ENCODE measurements at places on chromosomes 16 and 17.

- no peak for DNase-seq
Measured at GRCh38 chr17:50421308-50422051, 4.5 kb upstream of the ACSF2 start.

DNA sequence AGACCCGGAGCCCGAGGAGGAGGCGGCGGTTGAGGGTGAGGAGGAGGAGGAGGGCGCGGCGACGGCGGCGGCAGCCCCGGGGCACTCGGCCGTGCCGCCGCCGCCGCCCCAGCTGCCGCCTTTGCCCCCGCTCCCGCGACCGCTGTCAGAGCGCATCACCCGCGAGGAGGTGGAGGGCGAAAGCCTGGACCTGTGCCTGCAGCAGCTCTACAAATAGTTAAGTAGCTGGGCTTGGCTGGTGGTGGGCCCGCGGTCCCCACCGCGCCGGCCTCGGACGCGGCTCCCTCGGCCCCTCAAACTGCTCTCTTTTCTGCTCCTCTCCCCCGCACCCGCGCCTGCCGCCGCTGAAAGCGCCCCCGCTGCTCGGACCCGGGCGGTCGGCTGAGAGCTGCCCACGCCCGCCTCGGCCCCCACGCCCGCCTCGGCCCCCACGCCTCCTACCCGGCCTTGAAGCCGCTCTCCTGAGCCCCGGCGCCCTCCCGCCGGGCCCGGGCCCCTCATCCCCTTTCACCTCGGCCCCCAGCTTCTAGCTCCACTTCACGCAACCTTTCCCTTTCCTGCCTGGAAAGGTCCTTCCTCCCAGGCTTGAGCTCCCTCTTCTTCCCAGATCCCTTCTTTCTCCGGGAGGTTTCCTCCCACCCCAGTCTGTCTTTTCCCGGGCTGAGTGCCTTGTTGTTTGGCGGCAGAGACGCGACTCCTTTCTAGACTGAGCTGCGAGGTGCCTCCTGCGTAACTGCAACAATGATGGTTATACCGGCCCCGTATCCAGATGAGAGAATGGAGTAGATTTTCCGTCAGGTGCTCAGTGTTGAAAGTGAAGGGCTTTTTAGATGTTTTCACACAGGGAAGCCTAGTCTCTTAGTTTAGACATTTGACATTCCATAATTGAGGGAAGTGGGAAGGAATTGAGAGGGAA, 850 bp downstream of the PPM1E start:
- DNase-seq, result no peak

DNA sequence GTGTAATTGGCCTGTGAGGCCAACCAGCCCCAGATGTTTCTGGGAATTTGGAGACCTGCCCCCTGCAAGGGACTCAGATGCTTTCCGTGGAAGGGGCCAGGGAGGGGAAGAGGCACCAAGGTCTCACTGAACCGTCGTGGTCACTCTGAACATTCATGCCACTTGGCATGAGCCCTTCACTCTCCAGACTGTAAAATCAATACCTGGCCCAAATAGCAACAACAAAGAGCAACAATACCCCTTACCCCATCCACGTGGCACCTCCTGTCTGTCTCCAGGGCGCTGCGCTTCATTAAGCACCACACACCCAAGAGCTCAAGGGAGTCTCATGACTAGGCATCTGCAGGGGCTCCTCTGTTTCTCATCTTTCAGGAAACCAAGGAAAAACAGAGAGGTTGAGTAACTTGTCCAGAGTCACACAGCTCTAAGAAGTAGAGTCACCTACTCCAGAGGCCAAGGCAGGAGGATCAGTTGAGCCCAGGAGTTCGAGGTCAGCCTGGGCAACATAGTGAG, 52.8 kb downstream of the SOCS1 start:
- DNase-seq, result no peak

- DNase-seq, result no peak
Measured at GRCh38 chr17:27376637-27377547, 79.4 kb upstream of the KSR1 start.

DNA sequence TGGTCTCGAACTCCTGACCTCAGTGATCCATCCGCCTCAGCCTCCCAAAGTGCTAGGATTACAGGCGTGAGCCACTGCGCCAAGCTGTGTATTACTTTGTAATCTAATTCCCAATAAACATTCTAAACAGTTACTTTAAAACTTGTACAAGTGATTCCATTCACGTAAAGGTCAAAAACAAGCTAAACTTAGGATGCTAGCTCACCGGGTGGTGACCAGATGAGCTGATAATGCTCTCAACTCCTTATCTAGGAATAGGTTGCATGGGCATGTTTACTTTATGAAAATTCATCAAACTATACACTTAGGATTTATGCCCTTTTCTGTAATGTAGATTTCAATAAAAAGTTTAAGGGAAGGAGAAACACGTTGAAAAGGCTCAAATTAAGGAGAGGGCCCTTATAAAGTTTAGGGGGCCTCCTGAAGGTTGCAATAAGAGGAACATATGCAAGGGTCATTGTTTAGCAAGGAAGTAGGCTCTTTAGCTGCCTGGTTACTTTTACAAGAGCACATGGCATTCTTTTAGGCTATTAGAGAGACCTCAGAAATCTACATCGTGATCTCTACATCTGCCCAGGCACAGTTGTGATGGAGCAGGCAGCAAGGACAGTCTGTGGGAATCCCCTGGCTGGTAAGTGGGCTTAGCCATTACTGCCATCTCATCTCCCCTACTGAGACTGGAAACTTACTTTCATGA, 13.3 kb downstream of the CDR2 start:
- DNase-seq, result no peak

- no peak for DNase-seq
Measured at GRCh38 chr17:27430882-27431491, 25.3 kb upstream of the KSR1 start.

GRCh38 chr17:80380555-80381002, 34.4 kb upstream of the ENDOV start:
- DNase-seq, result no peak

GRCh38 chr16:1822801-1823200, 3.8 kb downstream of the HAGH start:
- no peak for DNase-seq

DNA sequence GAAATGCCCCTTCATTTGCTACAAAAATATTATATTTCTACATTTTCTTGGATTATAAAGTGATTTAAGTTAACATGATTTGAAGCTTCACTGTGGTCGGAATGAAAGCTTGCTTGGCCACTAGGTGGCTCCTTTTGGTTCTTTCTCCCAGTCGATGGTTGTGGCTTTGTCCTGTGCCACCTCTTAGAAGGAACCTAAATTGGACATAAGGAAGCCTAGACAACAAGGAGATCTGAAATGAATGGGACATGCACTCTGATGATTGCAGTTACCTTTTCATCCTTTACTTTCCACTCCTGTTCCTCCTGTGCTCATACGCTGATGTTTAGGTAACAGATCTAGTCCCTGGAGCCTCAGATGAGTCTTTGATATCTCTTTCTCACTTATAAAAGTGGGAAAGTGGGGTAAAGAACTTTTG, 39.2 kb downstream of the FTO start:
- DNase-seq, result no peak

- DNase-seq, result no peak
Measured at GRCh38 chr17:77174928-77175661, 34.3 kb downstream of the SEC14L1 start.

DNA sequence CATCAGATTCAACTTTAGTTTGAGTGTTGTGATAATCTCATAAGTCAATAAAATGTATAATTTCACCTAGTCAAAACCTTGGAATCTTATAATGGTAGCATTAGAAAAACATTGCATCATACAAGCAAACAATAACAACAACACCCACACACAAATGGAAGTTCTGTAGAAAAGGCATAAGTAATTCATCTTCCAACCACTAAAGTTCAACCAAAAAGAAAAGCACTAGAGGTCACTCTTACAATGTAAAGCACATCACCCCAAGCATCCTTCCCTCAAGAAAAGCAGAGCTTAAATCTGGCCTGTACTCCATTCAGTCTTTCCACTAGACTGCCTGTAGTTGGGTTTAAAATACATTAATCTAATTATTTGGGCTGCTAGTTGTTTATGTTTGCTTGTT, 1.8 kb downstream of the CNTNAP4 start:
- DNase-seq, result no peak

GRCh38 chr16:66547101-66547989, 2.6 kb downstream of the TK2 start:
- DNase-seq, result no peak

DNA sequence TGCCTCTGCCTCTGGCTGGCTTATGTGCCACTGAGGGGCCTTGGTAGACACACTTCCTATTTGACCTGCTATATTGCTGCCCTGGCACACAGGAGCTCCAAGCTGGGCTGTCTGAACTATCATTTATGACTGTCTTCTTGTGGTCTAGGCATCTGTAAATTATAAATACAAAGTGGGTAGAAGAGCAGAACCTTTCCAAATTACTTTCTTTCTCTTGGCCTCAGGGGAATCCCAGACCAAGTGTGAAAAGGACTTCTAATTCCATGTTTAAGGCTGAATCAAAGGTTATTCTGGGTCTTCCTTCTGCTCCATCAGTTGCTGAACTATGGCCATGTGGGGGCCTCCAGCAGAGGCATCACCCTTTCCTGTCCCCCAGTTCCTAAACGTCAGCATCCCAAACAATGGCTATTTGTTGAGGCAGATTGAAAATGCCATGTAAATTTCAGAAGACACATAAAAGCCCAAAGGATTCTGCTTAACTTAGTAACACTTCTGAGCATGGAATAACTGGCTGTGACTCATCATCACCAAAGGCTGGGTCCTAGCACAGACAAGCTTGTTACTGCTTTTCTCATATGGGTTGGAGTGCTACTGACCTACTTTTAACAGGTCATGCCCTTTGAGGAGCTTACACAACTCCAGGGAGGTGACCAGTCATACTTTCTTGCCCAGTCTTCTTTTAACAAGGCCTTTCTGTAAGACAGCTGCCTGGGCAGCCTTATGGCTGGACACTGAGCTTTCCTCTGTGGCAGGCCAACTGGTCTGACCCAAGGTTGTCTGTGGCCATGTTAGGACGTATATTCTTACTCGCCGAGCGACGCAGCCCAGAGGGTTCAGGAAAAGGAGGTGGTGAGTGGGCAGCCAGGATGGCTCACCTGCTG, 154.8 kb downstream of the VPS53 start:
- DNase-seq, result no peak

DNA sequence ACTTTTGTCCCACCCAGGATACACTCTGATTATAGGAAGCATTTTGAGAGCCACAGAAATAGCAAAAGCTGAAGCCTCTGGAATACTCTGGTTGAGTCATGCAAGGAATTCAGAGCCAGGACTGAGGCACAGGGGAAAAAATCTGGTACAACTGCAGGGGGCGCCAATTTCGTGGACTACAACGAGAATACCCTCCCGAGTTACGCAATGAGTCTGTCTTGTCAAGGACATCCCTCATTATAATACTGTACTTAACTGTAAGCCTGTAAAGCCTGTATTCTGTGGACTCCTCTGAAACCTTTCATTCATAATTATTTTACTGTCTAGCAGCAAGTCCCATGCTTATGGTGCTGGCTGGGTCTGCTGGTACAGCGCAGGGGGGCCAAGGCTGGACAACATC, 7.8 kb downstream of the HOXB1 start:
- no peak for DNase-seq

- no peak for DNase-seq
Measured at GRCh38 chr17:79902146-79902791, 63.0 kb upstream of the CBX4 start.

DNA sequence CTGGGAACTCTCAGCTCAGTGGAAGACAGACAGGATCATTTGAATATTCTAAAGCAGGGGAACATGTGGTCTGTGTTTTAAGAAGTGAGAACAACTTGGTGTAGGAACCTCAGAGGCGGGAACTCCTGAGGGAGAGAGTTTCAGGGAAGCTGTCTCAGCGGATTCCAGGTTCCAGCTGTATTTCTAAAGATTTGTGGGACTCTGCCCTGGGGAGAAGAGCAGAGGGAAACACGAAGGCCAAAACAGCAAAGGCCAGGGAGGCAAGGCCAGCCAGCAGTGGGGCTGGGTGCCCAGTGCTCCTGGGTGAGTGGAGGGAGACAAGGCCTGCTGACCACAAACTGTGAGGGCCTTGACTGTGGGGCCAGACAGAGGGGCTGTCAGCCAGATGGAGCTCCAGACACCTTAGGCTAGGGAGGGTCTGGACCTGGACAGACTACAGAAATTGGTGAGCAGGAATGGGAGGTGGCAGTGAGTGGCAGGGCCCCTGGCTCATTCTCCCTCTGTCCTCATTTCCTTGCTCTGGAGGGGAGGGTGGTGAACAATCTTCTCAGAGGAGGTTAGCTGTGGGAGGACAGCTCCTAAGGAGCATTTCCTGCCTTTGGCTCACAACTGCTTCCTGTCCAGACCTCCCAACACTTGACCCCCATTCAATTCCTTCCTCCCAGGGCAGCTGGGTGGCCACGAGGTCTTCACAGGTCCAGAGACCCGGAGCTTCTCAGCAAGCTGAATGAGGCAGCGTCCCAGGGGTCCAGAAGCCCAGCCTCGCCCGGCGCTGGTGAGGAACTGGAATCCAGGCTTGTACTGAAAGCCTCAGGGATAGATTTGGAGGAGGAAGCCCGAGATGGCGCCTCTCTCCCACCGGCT, 21.0 kb upstream of the FZD2 start:
- no peak for DNase-seq

- DNase-seq, result no peak
Measured at GRCh38 chr17:73194514-73195222, 1.8 kb downstream of the COG1 start.

- DNase-seq, result no peak
Measured at GRCh38 chr16:89749637-89750036, 28.3 kb downstream of the ZNF276 start.

GRCh38 chr17:73022694-73023093, 69.8 kb downstream of the SLC39A11 start:
- DNase-seq, result no peak

DNA sequence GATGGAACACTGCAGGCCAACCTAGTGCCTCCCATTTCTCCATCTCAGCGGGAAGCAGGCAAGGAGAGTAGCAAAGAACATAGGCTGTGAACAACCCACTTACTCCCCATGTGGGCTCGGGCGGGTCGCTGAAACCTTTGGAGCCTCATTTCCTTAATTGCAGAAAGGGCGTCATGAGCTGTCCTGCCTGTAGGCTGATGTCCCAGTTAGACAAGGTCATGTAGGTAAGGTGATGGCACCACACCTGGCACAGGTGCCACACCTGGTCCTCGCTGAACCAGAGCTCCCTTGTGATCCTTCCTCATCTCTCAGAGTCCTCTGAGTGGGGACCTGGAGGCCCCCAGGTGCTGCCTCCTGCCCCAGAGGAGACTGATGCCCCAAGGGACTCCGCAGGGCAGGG, 22.9 kb downstream of the ABCC3 start:
- DNase-seq, result no peak

- DNase-seq, result no peak
Measured at GRCh38 chr17:56157845-56158244, 4.6 kb downstream of the ANKFN1 start.

GRCh38 chr16:56279132-56279531, 87.8 kb downstream of the GNAO1 start:
- no peak for DNase-seq

GRCh38 chr17:75325827-75326225, 36.6 kb upstream of the SLC25A19 start:
- no peak for DNase-seq
